ENCODE measurements at places on chromosomes 3 and 15.

- DNase-seq = no peak
Observed at GRCh38 chr3:81864272-81864671, 102.8 kb upstream of the GBE1 start.

- no peak for DNase-seq
Observed at GRCh38 chr3:11240496-11240895, 31.7 kb upstream of the ATG7 start.

GRCh38 chr3:121431726-121432517 lies 113.9 kb downstream of the POLQ start:
- DNase-seq = peak; percentile 11

DNA sequence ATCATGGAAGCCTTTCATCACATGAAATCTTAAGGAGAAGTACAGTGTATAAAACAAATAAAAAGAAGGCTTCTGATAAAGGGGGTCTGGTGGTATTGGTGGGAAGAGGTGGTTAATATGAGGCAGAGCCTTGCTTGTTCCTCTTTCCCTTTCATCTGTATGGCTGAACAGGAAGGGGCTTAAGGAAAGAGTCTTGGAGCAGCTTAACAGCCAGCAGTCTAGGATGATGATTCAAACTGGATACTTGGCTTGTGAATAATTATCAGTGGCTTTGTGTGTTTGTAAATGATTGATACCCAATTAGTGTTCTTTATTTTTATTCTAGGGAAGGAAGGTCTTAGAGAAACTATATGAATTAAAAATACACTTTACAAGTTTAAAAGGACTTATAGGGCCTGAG lies 29.1 kb upstream of the TCAIM start:
- DNase-seq = no peak

GRCh38 chr3:39558775-39559306 lies 91.4 kb downstream of the MOBP start:
- no peak for DNase-seq

GRCh38 chr15:40334541-40334940 lies 6.2 kb downstream of the CCDC9B start:
- DNase-seq = no peak

DNA sequence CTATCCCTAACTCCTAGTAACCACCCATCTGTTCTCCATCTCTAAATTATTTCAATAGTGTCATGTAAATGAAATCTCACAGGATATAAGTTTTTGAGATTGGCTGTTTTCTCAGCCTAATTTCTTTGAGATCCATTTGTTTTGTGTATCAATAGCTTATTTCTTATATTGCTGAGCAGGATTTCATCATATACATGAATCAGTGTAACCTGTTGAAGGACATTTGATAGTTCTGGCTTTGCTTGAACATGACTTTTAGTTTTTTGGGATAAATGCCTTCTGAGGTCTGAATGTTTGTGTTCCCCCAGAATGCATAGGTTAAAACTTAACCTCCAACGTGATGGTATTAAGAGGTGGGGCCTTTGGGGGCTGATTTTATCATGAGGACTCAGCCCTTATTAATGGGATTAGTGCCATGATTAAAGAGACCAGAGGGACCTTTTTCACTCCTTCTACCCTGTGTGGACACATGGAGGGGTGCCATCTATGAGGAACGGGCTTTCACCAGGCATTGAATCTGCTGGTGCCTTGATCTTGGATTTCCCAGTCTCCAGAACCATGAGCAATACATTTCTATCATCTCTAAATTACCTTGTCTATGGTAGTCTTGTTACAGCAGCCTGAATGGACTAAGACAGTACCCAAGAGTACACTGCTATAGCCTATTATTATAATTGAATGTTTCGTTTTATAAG lies 118.3 kb downstream of the FNDC3B start:
- DNase-seq = no peak

DNA sequence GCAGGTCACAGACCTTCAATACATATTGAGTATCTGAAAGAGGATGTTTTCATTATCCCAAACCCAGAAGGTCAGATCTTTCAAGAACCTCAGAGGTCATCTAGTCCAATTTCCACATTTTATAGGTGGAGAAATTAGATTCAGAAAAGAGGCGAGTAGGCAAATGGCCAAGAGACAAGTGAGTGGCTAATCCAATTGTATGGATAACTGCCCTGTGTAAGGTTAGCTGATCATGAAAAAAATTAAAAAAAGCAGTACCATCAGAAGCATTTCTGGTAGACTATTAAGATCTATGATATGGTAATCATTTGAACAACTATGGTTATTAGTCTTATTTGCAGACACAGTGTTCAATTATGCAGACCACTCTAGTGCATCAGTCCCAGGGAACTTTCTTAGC lies 660.7 kb upstream of the CFAP20DC start:
- no peak for DNase-seq

DNA sequence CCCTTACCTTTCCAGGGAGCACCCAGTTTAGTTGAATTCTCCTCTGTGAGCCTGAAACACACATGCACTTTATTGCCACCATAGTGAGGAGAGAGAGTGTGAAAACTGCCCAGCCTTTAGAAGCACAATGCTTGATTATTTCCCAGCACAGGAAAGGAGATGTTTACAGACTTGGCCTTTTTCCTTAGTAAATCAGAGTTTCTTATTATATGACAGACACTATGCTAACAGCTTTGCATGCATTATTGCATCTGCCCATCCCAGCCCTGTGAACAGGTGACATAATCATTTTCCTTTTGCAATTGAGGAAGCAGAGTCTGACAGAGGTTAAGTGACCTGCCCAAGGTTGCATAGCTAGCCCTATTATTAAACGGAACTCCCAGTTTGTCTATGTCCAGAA lies 36.5 kb downstream of the CAPN3 start:
- no peak for DNase-seq

GRCh38 chr3:132593947-132594323 lies 3.1 kb upstream of the ACKR4 start:
- no peak for DNase-seq

DNA sequence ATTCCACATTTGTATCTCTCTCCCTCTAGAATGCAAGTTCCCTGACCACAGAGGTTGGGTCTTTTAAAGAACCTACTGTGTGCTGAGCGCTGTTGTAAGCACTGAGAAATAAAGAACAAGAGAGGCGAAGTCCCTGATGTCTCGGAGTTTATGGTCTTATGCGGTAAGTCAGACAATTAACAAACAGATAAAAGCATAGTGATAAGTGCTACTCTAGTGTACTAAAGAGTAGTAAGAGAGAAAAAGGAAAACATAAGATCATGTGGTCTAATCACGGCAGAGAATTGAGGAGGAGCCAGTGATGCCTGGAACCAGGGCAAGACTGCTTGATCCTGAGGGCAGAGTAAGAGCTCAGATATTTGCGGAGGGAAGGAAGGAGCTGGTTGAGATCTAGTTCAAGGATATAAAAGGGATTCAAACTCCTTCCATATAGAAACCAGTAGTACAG lies 29.8 kb upstream of the TSC22D2 start:
- no peak for DNase-seq

GRCh38 chr15:82556315-82557035 lies 16.2 kb upstream of the RPS17 start:
- DNase-seq = no peak

- no peak for DNase-seq
Observed at GRCh38 chr3:151750181-151750580, 16.5 kb downstream of the AADACL2 start.

DNA sequence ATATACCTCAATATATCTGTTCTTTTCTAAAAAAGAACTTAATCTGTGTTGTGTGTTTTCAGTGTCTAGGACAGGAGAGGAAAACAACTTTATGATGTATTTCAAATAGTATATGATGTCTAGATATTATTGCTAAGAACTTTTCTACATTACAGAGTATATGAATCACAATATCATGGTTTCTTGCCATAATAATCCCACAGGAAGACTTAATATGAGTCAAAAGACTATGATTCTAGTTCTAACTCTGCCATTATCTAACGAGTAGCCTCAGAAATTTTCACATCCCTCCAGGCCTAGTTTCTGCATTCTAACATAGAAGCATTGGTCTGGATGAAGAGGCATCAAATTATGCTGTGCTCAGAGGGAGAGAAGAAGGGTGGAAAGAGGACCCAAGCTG lies 107.7 kb upstream of the SPRED1 start:
- DNase-seq = no peak

DNA sequence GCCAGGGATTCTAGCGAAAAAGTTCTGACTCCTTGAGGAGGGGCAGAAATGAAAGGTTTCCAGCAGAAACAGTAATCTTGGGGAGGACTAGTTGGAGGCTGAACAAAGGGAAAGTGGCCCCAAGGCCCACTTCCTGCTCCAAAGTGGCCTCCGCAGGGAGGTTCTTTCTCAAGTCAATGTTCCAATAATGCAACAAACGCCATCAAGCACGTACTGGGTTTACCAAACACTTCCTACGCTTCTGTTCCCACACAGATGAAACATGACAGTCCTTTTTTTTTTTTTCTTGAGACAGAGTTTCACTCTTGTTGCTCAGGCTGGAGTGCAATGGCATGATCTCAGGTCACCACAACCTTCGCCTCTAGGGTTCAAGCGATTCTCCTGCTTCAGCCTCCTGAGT lies 9.6 kb upstream of the RCCD1 start:
- no peak for DNase-seq

- no peak for DNase-seq
Observed at GRCh38 chr3:146026547-146026946, 134.4 kb downstream of the PLOD2 start.

Measured in activated effector memory CD4-positive, alpha-beta T cell treated with Interleukin-2 at 50 U/mL for 16 hours (primary cell).